ENCODE measurements at places on chromosomes 5 and 9.

- DNase-seq = no peak
Measured at GRCh38 chr5:180599590-180599914, 8.3 kb upstream of the SCGB3A1 start.

- DNase-seq = no peak
Measured at GRCh38 chr9:115862021-115862420, 291.6 kb upstream of the PAPPA start.

DNA sequence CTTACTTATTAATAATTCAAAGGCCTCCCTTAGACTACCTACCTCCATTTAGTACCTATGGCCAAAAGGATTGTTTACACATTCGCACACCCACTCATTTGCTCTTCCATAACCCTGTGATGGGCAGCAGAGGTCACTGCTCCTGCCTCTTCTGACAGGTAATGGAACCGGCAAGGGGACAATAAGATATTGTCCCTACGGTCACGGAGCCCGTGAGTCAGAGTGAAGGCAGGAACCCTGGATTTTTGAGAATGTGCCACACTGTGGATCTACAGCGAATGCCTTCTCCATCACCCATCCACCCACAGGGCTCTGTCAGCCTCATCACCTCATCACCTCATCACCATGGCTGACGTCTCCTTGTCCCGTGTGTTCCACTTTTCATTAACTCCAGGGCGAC is 132.3 kb downstream of the MYO10 start:
- no peak for DNase-seq

DNA sequence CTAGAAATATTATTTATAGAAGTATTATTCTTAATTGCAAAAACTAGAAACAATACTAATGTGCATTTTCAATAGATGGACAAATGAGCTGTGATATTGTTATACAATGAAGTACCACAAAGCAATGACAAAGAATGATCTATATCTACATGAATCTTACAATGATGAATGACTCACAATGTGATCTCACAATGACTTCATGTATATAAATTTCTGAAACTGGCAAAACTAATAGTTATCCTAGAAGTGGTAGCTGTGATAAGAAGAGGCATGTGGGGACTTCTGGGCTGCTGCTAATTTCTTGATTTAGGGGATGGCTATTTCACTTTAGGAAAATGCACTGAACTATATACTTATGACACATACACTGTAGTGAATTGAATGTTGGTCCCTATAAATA is 396.0 kb upstream of the ZNF608 start:
- no peak for DNase-seq

DNA sequence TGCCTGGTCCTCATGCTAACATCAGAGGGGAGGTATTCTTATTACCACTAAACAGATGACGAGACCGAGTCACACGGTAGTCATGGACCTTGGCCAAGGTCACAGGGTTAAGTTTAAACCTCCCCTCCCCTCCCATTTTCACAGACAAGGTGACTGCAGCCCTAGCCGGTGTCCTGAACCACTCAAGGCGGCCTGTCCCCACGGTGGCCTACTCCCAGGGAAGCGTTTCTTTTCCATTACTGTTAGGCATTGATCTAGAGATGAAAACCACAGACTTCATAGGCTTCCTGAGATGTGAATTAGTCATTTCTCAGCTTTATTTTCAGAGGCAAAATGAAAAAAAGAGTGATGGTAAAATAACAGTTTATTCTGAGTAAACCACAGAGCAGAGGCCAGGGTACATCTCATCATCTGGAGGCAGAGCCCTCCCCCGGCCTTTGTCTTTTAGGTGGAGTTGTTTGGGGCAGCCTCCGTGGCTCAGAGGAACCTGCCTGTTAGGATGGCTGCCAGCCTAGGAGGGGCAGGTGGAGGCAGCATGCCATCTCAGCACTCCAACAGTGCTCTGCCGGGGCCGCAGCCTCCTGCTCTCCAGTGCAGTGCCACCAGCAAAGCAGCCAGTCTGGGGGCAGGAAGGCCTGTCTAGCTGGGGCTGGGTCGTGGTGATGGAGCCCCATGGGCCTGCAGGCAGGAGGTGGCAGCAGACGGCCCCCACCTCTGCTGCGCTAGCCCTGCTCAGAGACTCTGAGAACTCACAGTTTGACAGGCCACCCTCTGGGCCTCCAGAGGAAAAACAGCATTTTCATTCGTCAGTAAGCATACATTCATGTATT is 71.2 kb downstream of the RAPGEF1 start:
- DNase-seq = no peak

DNA sequence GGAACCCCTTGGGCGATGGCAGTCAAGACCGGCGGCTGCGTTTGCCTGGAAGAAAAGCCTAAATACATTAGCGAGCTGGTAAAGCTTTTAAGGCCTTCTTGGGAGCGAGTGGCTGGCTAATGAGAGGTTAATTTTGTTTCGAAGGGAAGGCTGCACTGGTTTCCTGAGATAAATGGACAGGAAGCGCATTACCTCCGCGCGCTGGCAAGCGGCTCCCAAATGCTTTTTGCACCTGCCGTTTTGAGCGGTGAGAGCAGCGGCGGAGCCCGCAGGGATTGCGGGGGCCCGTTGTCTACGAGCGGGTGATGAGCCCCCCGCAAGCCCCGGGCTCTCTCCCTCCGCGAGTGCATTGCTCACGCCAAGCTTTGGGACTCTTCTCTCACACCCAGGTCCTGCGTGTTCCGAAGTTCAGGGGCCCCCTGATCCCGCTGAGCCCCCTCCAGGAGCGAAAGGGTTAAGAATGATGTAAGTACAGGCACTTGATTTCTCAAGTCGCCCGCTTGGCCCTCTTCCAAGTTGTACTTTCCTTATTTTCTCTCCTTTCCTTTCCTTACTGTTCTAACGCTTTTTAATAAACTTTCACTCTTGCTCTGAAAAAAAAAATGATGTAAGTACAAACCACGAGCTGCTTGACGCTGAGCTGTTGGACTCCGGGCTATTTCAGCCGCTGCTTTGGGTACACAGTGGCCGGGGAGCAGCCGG is 3.1 kb upstream of the RGMB start:
- DNase-seq = peak; percentile 62

GRCh38 chr9:3244963-3245653 is 280.7 kb downstream of the RFX3 start:
- DNase-seq = no peak

- DNase-seq = no peak
Measured at GRCh38 chr9:121661328-121661727, 9.9 kb downstream of the DAB2IP start.

Measured in C1 segment of cervical spinal cord (tissue), 14 donors.